ENCODE measurements at places on chromosomes 4 and X.

DNA sequence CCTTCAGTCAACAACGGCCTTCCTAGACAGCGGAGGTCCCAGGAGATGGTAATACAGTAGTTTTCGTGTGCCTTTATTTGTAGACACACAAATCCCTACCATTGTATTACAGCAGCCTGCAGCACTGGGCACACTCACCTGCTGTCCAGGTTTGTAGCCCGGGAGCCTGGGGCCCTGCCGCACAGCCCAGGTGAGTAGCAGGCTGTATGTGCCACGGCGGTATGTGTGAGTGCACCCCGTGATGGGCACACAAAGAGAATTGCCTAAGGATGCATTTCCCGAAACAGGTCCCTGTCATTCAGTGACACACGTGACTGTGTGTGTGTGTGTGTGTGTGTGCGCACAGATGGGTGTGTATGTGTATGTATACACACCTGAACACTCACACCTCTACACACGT lies 8.1 kb upstream of the SLC25A6 start:
- peaks cover 66% of the 10 kb centered on the region for H3K36me3 ChIP-seq
- no peak for DNase-seq
- no peaks in the 10 kb centered on the region for H3K27me3 ChIP-seq
- H3K4me3 ChIP-seq, result no peak overlapping the region
- H3K4me1 ChIP-seq, result peaks cover 12% of the 10 kb centered on the region

- H3K4me3 ChIP-seq, result no peak overlapping the region
- H3K27ac ChIP-seq, result no peak overlapping the region
- peak; percentile 18 for DNase-seq
- no peaks in the 10 kb centered on the region for H3K36me3 ChIP-seq
- H3K4me1 ChIP-seq, result no peaks in the 10 kb centered on the region
- H3K27me3 ChIP-seq, result no peaks in the 10 kb centered on the region
Observed at GRCh38 chr4:84916227-84916626, 50.3 kb downstream of the WDFY3 start.

GRCh38 chrX:131747173-131747572 lies 203.3 kb downstream of the OR13H1 start:
- DNase-seq, result no peak
- H3K27ac ChIP-seq, result no peak overlapping the region
- H3K4me1 ChIP-seq, result no peaks in the 10 kb centered on the region
- H3K4me3 ChIP-seq, result no peak overlapping the region
- H3K27me3 ChIP-seq, result no peaks in the 10 kb centered on the region

- H3K36me3 ChIP-seq, result no peaks in the 10 kb centered on the region
- H3K27ac ChIP-seq, result no peak overlapping the region
- H3K4me3 ChIP-seq, result no peak overlapping the region
- no peak for DNase-seq
- H3K27me3 ChIP-seq, result no peaks in the 10 kb centered on the region
Observed at GRCh38 chrX:57070185-57070984, 51.0 kb downstream of the SPIN2B start.

GRCh38 chr4:187283201-187283955 lies 559.7 kb upstream of the FAT1 start:
- no peaks in the 10 kb centered on the region for H3K4me1 ChIP-seq

DNA sequence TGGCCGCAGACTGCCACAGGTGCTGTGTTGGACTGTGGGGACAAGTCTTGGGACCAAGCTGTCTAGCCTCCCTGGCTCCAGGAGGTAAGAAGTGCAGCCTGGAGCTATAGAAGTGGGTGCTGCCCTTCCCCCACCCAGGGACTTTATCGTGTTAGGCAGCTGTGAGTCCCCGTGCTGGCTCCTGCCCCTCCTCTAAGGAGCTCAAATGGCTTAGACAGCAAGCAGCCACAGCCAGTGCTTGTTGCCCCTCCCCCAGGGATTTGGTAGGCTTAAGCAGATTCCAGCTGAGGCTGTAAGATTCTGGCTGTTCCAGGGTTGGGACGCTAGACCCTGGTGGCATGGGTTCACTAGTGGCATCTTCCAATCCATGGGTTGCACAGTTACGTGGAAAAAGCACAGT lies 979.4 kb upstream of the PCDH10 start:
- no peaks in the 10 kb centered on the region for H3K27me3 ChIP-seq
- no peaks in the 10 kb centered on the region for H3K36me3 ChIP-seq
- H3K27ac ChIP-seq, result no peak overlapping the region
- no peak for DNase-seq
- no peak overlapping the region for H3K4me3 ChIP-seq

DNA sequence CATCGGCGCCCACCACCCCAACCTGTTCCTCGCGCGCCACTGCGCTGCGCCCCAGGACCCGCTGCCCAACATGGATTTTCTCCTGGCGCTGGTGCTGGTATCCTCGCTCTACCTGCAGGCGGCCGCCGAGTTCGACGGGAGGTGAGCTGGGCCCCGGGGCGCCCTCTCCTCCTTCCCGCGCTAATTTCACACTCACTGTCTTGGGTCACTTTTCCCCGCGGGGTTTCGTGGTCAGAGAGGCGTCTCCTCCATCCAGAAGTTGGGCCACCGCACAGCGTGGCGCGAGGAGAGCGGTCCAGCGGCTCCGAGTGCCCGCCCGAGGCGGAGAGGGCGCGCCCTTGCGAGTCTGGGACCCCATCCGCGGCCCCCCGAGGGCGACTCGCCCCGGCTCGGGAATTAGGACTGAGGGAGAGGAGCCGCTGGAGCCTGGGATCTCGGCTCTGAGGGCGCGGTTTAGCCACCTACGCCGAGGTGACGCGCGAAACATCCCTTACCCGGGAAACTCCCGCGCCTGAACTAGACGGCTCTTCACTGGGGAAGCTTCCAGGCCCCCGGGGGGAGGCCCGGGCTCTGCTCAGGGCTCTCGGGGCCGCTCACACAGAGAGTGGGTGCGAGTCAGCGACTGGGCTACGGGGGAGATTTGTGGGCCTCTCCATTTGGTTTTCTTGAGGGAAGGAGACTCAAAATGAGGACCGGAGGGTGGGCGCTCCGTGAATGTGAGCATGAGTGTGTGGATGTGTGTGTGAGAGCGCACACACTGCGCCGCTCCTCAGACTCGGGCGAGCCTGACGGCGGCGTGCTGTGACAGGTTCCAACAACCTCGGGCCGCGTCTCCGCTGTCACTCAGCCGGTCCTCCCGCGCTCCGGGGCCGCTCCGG lies 551 bp downstream of the NPNT start:
- peak; percentile 46 for DNase-seq
- H3K36me3 ChIP-seq, result no peaks in the 10 kb centered on the region
- no peak overlapping the region for H3K27ac ChIP-seq
- peaks cover 15% of the 10 kb centered on the region for H3K4me1 ChIP-seq
- peak overlapping the region; percentile 66 for H3K4me3 ChIP-seq

GRCh38 chrX:22081475-22082092 lies 49.5 kb downstream of the PHEX start:
- H3K27me3 ChIP-seq, result no peaks in the 10 kb centered on the region
- no peaks in the 10 kb centered on the region for H3K36me3 ChIP-seq
- H3K4me1 ChIP-seq, result no peaks in the 10 kb centered on the region
- no peak overlapping the region for H3K4me3 ChIP-seq

- H3K27ac ChIP-seq, result no peak overlapping the region
- no peaks in the 10 kb centered on the region for H3K36me3 ChIP-seq
- H3K4me3 ChIP-seq, result no peak overlapping the region
- peaks cover 49% of the 10 kb centered on the region for H3K27me3 ChIP-seq
- no peaks in the 10 kb centered on the region for H3K4me1 ChIP-seq
Observed at GRCh38 chr4:4377732-4378460, 9.0 kb upstream of the NSG1 start.

- no peak overlapping the region for H3K4me3 ChIP-seq
- peaks cover 23% of the 10 kb centered on the region for H3K36me3 ChIP-seq
- DNase-seq, result no peak
- H3K27ac ChIP-seq, result no peak overlapping the region
- peaks cover 13% of the 10 kb centered on the region for H3K4me1 ChIP-seq
Observed at GRCh38 chrX:155055494-155055893, 15.4 kb downstream of the CMC4 start.

DNA sequence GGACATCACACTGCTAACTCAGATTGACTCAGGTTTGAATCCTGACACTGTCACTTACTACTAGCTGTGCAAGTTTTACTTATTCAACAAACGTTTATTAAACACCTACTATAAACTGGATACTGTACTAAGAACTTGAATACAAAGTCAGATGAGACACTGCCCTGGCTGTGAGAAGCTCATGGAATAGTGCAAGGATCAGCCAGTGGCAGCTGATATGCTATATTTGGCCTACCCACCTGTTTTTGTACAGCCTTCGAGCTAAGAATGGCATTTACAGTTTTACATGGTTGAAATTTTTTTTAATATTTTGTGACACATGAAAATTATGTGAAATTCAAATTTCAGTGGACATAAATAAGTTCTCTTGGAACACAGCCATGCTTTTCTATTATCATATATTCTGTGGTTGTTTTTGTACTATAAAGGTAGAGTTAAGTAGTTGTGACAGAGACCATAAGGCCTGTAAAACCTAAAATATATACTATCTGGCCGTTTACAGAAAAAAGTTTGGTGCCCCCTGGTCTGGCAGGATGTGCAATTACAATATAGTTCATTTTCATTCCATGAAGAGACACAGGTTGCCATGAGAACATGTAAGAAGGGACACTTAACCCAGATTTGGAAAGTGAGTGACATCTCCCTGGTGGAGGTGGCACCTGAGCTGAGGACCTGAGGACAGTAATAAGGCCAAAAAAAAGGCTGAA lies 3.4 kb upstream of the SEC24D start:
- H3K4me3 ChIP-seq, result no peak overlapping the region
- no peaks in the 10 kb centered on the region for H3K36me3 ChIP-seq
- no peak overlapping the region for H3K27ac ChIP-seq
- no peak for DNase-seq
- H3K27me3 ChIP-seq, result no peaks in the 10 kb centered on the region

Measured in mesenchymal stem cell (in vitro differentiated cells and primary cell).